ENCODE measurements at places on chromosomes 4 and X.

- DNase-seq = no peak
Observed at GRCh38 chr4:100162027-100162685, 28.1 kb downstream of the DDIT4L start.

GRCh38 chr4:56282004-56282403 lies 105.3 kb downstream of the AASDH start:
- DNase-seq = no peak

DNA sequence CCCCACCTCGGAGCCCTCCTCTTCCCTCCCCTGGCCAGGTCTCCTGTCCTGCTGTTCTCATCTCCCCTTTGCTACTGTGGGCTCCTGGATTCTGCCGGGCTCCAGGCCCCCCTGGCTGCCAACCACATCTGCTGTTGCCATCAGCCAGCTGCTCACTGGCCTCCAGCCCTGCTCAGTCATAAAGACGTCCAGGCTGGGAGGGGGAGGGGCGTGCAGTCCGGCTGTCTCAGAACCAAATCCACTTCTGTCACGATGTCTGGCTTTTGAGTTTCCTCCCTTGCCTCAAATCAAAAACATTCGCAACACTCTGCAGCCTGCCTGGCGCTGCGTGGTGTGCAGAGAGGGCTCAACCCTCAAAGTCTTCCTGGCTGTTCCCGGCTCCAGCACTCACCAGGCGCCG lies 7.1 kb downstream of the RASL11B start:
- no peak for DNase-seq

- DNase-seq = no peak
Observed at GRCh38 chrX:119758731-119759247, 401 bp downstream of the SOWAHD start.

- no peak for DNase-seq
Observed at GRCh38 chrX:38500866-38501265, 60.5 kb upstream of the TSPAN7 start.

DNA sequence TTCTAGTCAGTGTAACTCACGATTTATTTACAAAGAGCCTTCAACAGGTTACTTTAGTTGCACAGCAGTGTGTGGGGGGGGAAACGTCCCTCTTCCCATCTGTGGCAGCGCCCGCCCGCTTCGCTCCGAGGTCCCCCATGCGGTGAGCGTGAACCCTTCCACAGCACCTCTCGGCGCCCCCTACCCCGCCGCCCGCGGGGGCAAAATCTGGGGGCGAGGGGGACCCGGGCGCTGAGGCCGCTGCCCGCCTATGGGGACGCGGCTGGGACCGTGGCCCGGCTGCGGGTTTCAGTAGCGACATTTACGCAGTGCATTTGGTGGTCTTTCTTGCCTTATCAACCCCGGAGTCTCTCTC lies 6.4 kb downstream of the NKX6-1 start:
- no peak for DNase-seq

DNA sequence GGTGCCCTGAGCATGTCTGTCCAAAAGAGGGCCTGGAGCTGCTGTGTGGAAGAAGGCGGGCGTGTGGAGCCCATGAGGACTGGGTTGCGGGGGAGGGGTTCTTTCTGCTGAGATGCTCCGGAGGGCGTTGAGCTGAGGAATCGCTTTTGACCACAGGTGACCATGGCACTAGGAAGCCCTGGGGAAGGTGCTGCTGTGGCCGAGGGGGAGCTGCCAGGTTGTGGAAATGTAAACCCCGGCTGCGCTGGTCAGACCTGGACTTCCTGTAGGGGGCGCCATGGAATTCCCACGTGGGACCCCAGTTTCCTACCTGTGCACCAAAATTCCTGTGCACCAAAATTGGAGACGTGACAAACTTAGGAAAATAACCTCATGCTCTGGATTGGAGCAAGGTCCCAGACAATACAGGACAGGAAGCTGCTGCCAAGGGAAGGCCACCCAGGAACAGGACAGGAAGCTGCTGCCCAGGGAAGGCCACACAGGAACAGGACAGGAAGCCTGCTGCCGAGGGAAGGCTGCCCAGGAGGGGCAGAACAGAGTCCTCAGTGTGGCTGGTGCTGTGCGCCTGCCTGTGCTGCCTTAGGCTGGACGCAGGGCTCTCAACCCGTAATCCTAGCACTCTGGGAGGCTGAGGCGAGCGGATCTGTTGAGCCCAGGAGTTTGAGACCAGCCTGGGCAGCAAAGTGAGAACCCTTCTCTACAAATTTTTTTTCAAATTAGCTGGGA lies 28.4 kb upstream of the UVSSA start:
- no peak for DNase-seq

GRCh38 chr4:169185133-169185956 lies 85.4 kb downstream of the SH3RF1 start:
- DNase-seq = no peak

GRCh38 chrX:143788265-143788664 lies 67.7 kb upstream of the SPANXN2 start:
- no peak for DNase-seq

- DNase-seq = no peak
Observed at GRCh38 chr4:76388160-76388908, 32.6 kb downstream of the CCDC158 start.

GRCh38 chrX:130793975-130794374 lies 109.0 kb downstream of the ENOX2 start:
- DNase-seq = no peak

GRCh38 chr4:100289946-100290345 lies 99.7 kb upstream of the DDIT4L start:
- DNase-seq = no peak

DNA sequence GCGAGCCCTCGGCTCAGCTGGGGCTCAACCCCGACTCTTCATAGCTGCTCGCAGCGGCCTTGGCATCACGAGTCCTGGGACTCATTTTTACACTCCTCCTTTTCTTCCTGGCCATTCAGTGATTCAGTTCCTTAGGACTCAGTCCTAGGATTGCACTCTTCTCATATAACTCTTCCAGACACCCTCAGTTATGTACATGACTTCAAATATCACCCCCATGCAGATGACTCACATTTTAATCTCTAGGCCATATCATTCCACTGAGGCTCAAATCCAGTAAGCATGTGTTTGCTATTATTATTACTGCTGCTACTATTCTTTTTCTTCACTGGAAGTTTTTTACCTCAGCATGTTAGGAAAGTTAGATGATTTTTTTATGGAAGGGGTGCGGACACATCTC lies 14.4 kb downstream of the ITGB1BP2 start:
- DNase-seq = no peak

DNA sequence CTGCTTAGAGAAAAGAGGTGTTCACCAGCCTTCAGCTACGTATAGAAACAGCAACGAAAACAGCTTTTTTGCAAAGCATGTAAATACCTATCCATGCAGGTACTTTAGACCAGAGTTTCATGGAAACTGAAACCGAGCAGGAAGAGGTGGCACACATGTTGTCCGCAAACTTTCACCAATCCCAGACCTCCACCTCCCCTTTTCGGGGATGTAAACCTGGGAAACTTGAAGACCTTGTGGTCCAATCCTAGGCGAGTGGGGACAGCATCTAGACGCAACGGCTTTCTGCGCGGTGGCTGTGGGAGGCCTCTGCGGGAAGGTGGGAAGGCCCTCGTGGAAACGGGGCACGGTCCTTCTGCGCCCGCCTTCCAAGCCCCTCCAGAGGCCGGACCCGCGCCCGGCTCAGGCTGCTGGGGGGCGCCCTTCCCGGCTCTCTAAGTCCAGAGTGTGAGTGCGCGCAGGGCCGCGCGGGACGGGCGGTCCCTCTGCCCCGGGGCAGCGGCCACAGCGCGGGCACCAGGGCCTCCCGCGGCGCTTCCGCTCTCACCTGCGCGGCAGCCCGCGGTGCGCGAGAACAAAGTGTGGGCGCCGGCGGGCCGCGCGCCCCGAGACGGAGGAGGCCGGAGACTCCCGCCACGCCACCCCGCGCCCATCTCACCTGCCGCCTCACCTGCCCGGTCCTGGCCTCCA lies 830 bp upstream of the SHROOM2 start:
- no peak for DNase-seq

GRCh38 chrX:10471418-10471817 lies 149.0 kb downstream of the MID1 start:
- no peak for DNase-seq

GRCh38 chr4:5959211-5959982 lies 58.8 kb downstream of the C4orf50 start:
- no peak for DNase-seq

- no peak for DNase-seq
Observed at GRCh38 chrX:38312436-38312835, 14.9 kb downstream of the RPGR start.
